ENCODE measurements at places on chromosomes 2 and 18.

- no peak for DNase-seq
Observed at GRCh38 chr18:73981796-73982195, 165.8 kb downstream of the FBXO15 start.

GRCh38 chr2:233117351-233117750 lies 57.2 kb downstream of the INPP5D start:
- DNase-seq: no peak

DNA sequence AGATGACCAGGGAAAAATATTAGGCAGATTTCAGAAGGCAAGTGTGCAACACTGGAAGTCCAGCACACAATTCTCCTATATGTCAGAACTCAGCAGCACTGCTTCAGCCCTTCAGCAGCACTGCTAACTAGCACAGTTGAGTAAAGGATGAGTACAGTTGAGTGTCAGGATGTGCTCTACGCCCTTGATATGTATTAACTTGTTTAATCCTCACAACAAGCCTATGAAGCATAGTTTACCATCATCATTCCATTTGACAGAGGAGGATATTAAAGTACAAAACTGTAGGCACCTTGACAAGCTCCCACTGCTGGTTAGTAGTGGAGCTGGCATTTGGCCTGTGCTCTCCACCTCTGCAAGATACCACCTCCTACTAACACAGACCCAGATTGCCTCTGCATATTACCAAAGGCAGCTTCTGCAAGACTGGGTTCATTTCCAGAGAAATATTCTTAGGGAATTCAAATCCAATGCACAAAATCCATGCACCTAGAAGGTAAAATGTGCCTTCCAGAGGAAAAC lies 230.8 kb downstream of the ANAPC1 start:
- DNase-seq: no peak

DNA sequence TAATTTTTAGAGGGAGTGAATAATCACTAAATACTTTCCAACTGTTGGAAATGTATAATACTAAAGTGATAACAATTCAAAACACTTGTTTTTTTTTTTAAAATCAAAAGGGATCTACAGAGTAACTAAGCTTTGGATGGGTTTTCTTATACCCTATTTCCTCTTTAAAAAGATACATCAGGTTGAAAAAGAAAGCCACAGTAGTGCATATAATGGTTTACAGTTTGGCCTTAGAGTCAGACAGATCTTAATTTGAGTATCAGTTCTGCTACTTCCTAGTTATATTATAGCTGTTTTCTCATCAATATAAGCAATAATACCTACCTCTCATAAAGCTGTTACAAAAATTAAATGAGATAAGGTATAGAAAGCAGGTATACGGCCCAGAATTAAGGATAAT lies 28.5 kb downstream of the PSME4 start:
- DNase-seq: no peak

DNA sequence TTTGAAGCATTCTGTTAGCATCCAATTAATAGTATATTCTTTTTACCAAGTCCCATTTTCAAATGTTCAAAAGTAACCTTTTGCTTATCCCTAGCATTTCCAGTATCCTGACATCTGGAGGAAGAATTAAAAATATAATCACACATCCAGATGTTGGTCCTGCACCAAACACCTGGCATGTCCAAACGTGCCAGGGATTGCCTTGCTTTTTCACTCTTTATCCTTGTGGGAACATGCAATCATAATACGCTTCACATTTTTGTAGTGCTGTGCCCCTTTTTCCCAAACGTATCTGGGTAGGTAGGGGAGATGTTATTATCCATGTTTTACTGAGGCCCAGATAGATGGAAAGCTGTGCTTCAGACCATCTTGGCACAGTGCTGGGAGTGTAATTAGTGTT lies 133.0 kb downstream of the TPGS2 start:
- no peak for DNase-seq
